Lung (tissue), 17 donors: ENCODE measurements at places on chromosomes 7 and 10. TPM values are rescaled to one million over a fixed set of nuclear protein-coding genes. Genes with fewer than 3 reads are reported as not detected.
A peak's percentile ranks its signal among the peaks of the same experiment; 100 is the strongest.

GRCh38 chr7:33109758-33110238 lies 594 bp upstream of the RP9 start:
- DNase-seq: peak; percentile 24

DNA sequence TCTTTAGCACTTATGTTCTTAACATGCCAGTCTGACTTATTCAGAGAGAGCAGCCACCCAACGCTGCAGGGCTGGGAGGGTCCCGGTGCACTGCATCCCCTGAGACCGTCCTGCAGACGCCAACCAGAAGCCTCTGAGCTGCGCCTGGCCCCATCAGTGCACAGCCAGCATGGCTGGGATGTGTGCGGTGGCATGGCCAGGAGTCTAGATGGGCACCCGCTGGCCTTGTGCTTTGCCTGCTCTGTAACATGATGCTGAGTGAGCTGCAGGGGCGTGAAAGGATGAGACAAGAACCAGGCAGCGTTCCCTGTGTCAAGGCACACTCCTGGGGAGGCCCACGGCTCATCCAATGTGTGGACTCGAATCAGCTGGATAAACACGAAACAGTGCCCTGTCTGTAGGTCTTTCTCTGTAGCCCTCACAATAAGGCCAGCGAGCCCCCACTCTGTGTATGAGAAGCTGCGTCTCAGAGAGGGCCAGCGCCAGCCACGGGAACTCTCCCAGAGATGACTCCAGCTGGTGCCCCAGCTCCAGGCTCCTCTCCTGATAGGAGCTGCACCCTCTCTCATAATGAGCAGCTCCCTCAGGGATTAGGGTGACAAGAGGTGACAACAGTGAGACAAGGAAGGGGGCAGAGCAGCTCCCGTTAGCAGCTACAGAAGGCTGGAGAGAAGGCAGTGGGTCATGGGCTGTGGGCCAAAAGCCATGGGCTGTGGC lies 96.8 kb downstream of the TNS3 start:
- no peak for DNase-seq

- peak; percentile 38 for DNase-seq
Observed at GRCh38 chr7:139679731-139680594, 97.8 kb downstream of the HIPK2 start.

- no peak for DNase-seq
Observed at GRCh38 chr10:23538968-23539367, 100.1 kb downstream of the OTUD1 start.

GRCh38 chr10:520402-520787 lies 169.1 kb downstream of the DIP2C start:
- no peak for DNase-seq

DNA sequence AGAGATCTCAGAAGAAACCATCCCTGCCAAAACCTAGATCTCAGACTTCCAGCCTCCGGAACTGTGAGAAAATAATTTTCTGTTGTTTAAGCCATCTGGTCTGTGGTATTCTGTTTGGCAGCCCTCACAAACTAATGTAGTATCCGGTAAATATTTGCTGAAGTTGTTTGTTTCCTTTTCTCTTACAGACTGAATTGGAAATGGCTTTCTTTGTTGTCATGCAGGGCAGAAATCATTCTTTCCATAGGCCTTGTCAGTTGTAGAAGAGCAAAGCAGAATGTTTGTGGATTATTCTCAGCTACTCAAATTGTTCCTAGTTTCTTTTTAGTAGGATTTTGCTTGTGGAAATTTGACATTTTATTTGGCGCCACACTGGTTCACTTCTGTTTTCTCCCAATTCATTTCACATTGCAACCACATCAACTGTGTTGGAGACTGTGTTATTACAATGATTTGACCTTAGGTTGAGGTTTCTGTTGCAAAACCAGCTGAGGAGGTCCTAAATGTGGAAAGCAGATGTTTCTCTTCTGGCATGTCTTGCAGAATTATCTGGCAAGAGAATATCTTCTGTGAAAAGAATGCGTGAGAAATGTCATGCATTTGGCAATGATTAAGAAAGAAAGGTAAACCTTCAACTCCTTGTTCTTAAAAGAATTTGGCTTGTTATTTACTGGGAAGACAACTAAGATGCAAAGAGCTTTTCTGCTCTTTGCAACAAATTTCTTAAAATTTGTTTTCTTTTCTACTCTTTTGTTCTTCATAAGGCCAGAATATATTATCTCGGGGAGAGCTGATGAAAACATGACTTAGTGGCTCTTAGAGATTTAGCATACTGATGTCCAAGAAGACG lies 25.8 kb downstream of the ACTA2 start:
- DNase-seq: peak; percentile 98

DNA sequence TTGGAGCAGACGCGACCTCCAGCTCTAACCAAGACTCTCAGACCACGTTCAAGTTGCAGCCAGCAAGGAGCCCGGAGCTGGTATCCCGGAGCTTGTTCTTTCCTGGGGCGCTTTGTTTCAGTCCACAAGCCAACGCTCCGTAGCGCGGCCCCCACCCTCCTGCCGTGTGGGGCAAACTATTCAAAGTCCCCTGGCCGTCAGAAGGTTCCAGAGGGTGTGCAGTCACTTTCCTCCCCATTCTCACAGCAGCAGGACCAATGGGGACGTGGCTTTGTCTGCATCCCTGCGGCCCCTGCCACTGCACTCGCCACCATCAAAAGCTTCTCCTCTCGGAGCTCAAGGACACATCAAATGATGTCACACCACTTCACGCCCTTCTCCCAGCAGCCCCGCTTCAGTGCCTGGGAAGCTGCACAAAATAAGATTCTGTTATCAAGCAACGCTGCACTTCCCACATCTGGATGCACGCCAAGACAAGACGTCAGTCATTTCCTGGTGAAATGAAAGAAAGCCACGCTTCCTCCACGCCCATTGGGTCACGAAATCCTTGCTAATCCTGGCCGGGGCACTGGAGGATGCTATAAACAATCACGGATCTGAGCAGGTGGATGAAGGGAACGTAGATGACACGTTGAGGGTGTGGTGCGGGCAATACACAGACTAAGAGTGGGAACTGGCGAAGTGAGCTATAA lies 348.2 kb downstream of the PTPRN2 start:
- peak; percentile 6 for DNase-seq

GRCh38 chr10:5581670-5582566 lies 57.2 kb downstream of the CALML3 start:
- DNase-seq: no peak

DNA sequence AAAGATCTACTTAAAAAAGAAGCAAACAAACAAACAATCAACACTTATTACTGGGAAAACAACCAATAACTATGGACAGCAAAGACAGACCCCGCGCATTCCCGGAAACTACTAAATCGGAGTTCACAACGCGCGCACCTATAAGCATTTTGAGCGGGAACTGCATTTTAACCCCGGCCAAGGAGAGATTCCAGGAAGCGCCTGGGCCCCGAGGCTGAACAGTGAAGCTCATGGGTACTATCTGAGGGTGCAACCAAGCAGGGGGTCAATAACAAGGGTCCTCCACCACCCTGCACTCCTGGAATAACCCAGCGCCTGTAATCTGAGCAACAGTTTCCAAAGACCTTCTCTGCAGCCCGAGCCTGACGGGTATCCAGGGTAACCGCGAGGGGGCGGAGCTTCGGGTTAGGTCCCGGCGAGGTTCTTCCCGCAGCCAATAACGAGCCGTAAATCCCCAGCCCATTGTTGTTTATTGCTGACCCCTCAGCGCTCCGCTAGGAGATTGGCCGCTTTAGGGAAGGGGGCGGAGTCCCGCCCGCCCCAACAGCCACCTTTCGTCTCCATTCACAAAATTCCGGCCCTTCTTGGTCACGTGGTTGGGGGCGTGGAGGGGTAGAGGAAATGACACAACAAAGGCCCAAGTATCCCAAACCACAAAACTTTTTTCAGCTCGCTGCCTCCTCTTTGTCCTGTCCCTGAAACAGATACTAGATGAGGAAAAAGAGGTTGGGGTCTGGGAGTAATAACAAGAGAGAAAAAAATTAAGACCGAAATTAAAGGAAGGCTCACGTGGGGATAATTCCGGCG lies 1.7 kb upstream of the ETV1 start:
- DNase-seq: peak; percentile 99

GRCh38 chr10:30818854-30819253 lies 189.3 kb upstream of the LYZL2 start:
- no peak for DNase-seq

GRCh38 chr7:91949221-91950009 lies 8.8 kb downstream of the AKAP9 start:
- DNase-seq: no peak

DNA sequence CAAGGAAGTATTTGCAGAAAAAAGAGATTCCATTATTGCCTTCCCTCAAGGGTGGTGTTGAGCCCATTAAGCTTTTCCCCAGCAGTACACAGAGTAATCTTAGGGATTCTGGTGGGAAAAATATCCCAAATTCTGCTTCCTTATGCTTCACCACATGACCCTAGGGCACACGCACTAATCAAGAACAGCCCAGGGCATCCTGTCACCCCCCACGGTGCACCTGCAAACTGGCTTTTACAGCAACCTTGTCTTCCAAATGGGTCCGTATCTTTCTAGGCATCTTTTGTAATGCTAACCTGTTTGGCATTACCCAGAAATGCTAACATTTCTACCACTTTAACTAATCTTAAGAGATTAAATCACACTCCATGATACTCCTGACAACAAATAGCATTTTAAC lies 926 bp upstream of the C7orf33 start:
- DNase-seq: no peak

GRCh38 chr7:33039257-33039902 lies 23.2 kb downstream of the NT5C3A start:
- DNase-seq: peak; percentile 61

DNA sequence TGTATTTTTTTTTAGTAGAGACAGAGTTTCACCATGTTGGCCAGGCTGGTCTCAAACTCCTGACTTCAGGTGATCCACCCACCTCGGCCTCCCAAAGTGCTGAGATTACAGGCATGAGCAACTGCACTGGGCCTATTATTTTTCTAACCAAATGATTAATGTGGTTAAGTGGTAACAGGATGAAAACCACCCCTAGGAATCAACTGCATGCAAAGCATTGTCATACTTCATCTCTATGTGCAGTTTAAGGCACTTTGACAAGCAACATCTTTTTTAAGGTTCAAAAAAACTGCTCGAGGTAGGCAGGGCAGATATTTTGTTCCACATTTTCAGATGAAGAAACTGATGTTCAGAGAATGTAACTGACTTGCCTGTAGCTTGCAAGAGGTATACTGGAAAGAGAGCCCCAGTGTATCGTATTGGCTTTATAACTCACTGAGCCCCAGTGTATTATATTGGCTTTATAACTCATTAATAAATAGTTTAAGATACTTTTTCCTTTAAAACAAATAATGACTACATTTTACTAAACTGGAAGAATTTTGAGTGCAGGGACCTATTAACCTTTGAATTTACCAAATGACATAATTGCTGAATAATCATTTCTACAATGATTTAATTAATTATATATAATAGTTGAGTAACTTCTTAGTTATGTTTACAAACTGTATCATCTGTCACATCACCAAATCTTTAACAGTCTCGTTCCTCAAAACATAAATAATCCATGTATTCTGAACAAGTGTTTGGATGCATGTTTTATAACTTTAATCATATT lies 38.1 kb downstream of the RTKN2 start:
- no peak for DNase-seq

Gene SPAM1
- total RNA-seq: not detected

Gene FOXP2
- 8.5 TPM for total RNA-seq

Gene PAPSS2
- 107 TPM for total RNA-seq

Gene C10orf67
- 0.68 TPM for total RNA-seq

Gene RELN
- 7.7 TPM for total RNA-seq

Gene CACNA2D1
- total RNA-seq: 11.5 TPM
